Aorta (tissue), 5 donors: ENCODE measurements at places on chromosomes 6 and 20. TPM values are rescaled to one million over a fixed set of nuclear protein-coding genes. Genes with fewer than 3 reads are reported as not detected.

MEI4 gene
- not detected for total RNA-seq

SLPI gene
- 151 TPM for total RNA-seq

DEFB132 gene
- not detected for total RNA-seq

CD164 gene
- total RNA-seq: 226 TPM

SLC35D3 gene
- total RNA-seq: not detected
